ENCODE measurements at places on chromosomes 6 and 20.

GRCh38 chr20:61322151-61322865 is 70.2 kb downstream of the CDH4 start:
- no peak for DNase-seq

DNA sequence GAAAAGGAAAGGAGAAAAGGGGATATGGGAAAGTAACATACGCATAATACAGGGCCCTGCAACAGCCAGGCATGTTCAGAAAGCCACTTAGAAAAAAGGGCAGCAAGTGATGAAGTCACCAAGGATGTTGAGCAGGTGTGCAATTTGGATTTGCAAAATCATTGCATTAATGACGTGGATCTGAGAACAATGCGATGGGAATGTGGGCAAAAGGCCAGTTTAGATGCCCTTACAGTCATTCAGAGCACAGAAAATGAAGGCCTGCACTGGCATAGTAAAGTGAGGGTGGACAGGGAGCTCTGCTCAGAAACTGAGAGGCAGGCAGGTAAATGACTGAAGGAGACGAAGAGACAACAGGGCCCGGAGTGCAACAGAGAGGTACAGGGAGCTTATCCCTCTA is 123.7 kb upstream of the NHSL1 start:
- DNase-seq: no peak

- DNase-seq: no peak
These were observed 108.1 kb upstream of the TIAM2 start for GRCh38 chr6:154887051-154887450.

- DNase-seq: no peak
These were observed 26.5 kb downstream of the FASTKD5 start for GRCh38 chr20:3133155-3133554.

DNA sequence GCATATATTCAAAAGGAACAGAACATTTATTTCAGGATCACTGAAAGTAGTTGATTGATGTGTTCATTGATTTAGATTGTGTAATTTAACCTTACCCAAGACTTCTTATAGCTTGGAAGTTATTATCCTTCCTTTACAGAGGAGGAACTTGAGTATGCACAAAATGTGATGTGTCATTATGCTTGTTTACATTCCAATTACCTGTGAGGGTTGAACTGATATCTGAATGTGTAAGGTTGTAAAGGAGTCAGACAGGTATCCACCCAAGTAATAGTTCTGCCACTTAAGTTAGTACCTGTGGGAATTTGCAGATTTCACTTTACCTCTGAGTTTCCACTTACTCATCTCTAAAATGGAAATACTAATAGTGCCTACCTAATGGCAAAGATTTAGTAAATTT is 668.2 kb downstream of the DOK5 start:
- no peak for DNase-seq

Measured in activated CD4-positive, alpha-beta T cell treated with anti-CD3 and anti-CD28 coated beads, Interleukin-2, amount 50 U/mL, for 1 hour (primary cell).